Omental fat pad (tissue), 4 donors: ENCODE measurements at places on chromosomes 2 and 18. TPM values are rescaled to one million over a fixed set of nuclear protein-coding genes. Genes with fewer than 3 reads are reported as not detected.

Gene FAM228A
- 3.6 TPM for total RNA-seq

Gene HNMT
- total RNA-seq = 80.3 TPM

Gene GNAL
- total RNA-seq = 8.7 TPM

Gene SYT4
- total RNA-seq = 18.5 TPM

Gene CAPN13
- not detected for total RNA-seq

Gene COL3A1
- total RNA-seq = 120 TPM

Gene STAT1
- 89.6 TPM for total RNA-seq

Gene RAB6D
- 0.12 TPM for total RNA-seq

Gene CKAP2L
- 3.8 TPM for total RNA-seq

Gene LHCGR
- total RNA-seq = 0.96 TPM

Gene SLC4A3
- 7.0 TPM for total RNA-seq

Gene GRHL1
- 15.1 TPM for total RNA-seq

Gene DSG3
- not detected for total RNA-seq

Gene SKOR2
- total RNA-seq = not detected

Gene CYTIP
- 20.0 TPM for total RNA-seq

Gene SLC19A3
- total RNA-seq = 44.1 TPM

Gene SCN2A
- total RNA-seq = 1.8 TPM

Gene ASXL3
- total RNA-seq = 0.65 TPM

Gene VAMP8
- 48.6 TPM for total RNA-seq

Gene ASB18
- not detected for total RNA-seq

Gene SMAD7
- 33.6 TPM for total RNA-seq

Gene ACTR3
- 119 TPM for total RNA-seq

Gene TMEM163
- total RNA-seq = 0.28 TPM

Gene CYP27C1
- 0.44 TPM for total RNA-seq

Gene AQP12B
- not detected for total RNA-seq

Gene MTCL1
- total RNA-seq = 1.9 TPM

Gene DSC2
- 15.1 TPM for total RNA-seq

Gene OTOS
- total RNA-seq = not detected

Gene MAL
- total RNA-seq = 4.7 TPM

Gene TIGD1
- total RNA-seq = 1.5 TPM

Gene FRZB
- 1.8 TPM for total RNA-seq

Gene SLC35F6
- total RNA-seq = 43.0 TPM

Gene HRH4
- total RNA-seq = 0.84 TPM

Gene CDH2
- 1.9 TPM for total RNA-seq

Gene MAPK4
- 0.28 TPM for total RNA-seq

Gene NT5DC4
- not detected for total RNA-seq

Gene FSIP2
- 1.3 TPM for total RNA-seq

Gene CD226
- 4.3 TPM for total RNA-seq

Gene TNFRSF11A
- total RNA-seq = 4.6 TPM

Gene TLK1
- total RNA-seq = 26.8 TPM

Gene RASGRP3
- 11.8 TPM for total RNA-seq

Gene STEAP3
- total RNA-seq = 18.9 TPM

Gene NMUR1
- 2.0 TPM for total RNA-seq
